ENCODE measurements at places on chromosomes 2 and 18. TPM values are rescaled to one million over a fixed set of nuclear protein-coding genes. Genes with fewer than 3 reads are reported as not detected.

The GPAT2 gene
- 36.2 TPM for total RNA-seq

The ERBB4 gene
- not detected for total RNA-seq

The CNTNAP5 gene
- total RNA-seq = not detected

The CNDP1 gene
- not detected for total RNA-seq
